Stimulated activated CD8-positive, alpha-beta memory T cell treated with anti-CD3 and anti-CD28 coated beads, Interleukin-7, amount 100 ng/mL, for 1 hour (primary cell): ENCODE measurements at places on chromosomes 1 and 21.

DNA sequence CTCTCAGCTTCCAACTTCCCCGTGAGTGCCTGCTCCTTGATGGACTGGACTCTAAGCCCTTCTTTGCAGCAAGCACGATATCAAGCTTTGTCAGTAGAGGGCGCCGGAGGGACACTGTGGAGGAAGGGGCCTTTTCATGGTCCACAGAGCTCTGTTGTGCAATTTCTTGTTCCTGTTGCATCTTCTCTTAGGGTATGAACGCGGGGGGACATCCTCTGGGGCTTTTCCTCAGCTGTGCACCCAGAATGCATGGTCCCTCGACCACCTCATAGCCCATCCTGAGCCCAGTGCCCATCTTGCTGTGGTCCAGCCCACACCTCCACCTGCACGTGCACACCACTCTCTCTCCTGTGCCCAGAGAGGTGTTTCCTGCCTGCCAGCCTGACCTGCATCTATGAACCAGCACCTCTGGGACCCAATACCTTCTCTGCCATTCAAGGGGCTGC lies 556.8 kb downstream of the PTPRU start:
- DNase-seq = no peak

- no peak for DNase-seq
These were observed 78.8 kb upstream of the CD1D start for GRCh38 chr1:158101927-158102326.

- DNase-seq = no peak
These were observed 37.0 kb downstream of the TNFRSF8 start for GRCh38 chr1:12100071-12100470.

DNA sequence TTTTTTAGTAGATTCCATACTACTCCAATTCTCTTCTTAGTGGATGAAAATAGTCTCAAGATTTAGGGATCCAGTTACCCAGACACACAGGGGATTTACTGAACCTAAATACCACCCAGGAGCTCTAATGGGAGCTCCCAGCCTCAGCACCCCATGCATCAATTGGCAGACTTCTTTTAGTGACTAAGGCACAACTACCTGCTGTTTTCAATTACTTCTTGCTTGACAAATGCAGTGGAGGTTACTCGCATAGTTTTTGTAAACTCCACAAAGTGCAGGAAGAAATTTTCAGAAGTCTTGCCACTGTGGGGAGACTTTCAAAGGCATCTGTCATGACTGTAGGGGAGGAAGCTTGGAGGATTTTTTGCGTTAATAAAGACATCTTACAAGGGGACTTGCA lies 35.5 kb upstream of the MAP10 start:
- no peak for DNase-seq

DNA sequence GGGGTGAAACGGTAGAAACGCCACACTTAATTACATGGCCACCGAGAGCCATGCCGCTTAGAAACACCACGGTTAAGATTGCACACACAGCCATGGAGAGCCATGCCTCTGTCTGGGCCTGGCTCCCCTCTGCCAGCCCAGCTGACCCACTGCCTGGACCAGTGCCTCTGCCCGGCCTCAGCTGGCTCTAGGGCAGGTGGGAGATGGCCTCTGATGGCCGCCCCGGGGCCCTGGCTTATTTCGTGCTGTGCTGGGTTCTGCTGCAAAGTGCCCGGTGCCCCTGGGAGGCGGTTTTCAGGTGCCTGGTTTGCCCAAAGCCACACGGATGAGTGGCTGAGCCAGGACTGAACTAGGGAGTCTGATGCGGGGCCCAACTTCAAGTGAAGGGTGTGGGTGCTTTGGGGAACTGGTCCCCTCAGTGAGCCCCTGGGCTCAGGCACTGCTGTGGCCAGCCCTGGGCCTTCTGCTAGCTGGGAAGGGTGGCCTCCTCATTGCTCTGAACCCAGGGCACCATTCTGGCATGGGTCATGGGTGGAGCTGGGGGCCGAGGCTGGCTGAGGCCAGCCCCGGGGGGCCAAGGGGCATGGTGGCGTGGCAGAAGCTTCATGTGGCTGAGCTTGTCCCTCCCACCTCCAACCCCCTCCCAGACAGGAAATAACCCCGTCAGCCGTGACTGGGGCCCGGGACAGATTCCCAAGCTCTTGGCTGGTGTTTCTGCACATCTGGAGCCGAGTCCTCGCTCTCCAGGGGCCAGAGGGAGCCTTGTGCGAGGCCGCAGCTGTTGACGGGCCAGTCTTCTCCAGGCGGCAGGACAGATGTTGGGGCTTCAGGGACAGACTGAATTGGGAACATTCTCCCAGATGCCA lies 1.9 kb upstream of the GPR153 start:
- DNase-seq = no peak
